ENCODE measurements at places on chromosomes 4 and X.

- no peak for DNase-seq
These were observed 4.5 kb downstream of the MAP7D2 start for GRCh38 chrX:20112022-20112774.

- no peak for DNase-seq
These were observed 96.4 kb downstream of the FAM13A start for GRCh38 chr4:88960576-88960975.

- DNase-seq = no peak
These were observed 298.4 kb downstream of the RAPGEF2 start for GRCh38 chr4:159401226-159401712.

DNA sequence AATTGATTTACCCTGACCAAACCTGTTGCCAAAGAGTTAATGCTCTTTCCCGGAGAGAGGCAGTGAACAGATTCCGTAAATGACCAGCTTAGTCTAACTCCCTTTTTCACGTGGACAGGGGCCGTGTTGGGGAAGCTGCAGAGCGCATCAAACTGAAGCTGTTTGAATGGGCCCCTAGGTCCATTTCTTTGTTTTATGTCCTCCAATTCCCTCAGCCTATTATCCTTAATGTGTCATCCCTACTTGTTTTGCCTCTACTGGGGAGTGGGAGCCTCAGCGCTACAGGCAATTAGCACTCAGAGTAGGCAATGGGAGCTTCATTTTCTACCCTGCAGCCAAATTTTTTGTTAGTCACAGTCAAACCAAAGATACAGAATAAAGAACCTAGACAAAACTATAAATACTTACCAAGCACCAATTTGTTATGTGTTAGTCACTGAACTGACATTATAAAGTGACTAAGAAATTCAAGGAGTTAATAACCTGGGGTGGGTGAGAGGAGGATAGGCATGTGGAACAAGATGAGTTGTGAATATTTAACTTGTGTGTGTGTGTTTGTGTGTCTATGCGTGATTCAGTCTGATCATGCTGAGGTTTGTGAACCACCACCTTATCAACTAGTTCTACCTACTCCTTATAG lies 417.4 kb downstream of the PACRGL start:
- no peak for DNase-seq

DNA sequence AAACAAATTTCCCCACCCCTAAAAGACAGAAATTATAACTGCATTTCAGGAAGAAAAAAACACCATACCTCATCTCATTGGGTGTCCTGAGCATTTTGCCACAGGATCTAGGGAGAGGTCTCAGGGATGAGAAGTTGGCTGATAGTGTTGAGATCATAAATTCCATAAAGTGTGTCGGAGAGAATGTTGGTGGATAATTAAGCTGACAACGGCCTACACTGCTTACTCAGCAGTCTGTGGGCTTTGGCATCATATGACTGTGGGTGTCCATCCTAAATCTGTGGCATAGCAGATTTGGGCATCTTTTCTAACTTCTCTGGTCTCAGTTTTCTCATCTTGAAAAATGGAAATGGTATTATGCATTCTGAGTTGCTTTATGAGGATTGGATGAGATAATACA lies 12.3 kb downstream of the CENPVL3 start:
- DNase-seq = no peak

GRCh38 chr4:43471950-43472349 lies 579.4 kb downstream of the GRXCR1 start:
- no peak for DNase-seq

DNA sequence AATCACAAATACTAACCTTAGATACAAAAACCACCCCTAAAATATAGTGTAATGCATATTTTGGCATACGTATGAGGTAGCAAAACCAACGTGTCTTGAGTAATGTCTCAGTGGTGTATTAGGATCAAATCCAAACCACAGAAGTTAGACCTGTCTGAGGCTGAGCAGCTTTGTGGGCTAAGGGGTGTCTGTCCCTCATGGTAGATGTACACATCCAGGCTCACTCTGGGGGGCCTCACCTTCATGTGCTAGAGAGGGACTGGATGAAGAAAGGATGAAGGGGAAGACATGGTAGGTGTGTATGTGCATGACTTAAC lies 188.0 kb upstream of the TBC1D9 start:
- no peak for DNase-seq

DNA sequence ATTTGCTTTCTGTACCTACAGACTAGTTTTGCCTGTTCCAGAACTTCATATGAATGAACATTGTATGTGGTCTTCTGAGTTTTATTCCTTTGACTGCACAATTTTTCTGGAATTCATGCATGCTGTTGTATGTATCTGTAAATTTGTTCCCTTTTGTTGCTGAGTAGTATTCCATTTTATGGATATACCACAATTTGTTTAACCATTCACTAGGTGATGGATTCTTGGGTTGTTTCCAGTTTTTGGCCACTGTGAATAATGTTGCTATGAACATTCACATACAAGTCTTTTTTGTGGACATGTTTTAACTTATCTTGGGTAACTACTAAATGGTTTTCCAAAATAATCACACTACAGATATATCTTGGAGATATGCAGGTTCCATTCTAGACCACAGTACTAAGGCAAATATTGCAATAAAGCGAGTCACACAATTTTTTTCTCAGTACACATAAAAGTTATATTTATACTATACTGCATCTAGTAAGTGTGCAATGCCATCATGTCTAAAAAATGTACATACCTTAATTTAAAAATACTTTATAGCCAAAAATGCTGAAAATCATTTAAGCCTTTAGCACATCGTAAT lies 58.7 kb downstream of the TSPAN5 start:
- DNase-seq = no peak

DNA sequence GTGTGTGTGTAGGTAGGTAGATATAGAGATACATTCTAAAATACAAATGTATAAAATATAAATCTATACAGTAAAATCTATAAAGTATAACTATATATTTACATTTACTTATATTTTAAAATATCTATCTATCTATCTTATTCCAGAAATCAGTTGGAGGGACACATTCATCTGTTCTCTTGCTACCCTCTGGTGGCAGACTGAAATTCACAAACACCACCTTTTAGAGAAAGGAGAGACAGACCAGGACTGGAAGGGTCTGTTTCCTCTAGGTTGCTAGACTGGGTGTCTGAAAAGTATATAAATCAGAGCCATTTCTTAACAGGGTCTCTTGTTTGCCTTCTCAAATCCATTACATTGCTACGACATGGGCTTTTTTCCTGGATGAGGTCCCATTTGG lies 343.0 kb downstream of the OPHN1 start:
- no peak for DNase-seq

DNA sequence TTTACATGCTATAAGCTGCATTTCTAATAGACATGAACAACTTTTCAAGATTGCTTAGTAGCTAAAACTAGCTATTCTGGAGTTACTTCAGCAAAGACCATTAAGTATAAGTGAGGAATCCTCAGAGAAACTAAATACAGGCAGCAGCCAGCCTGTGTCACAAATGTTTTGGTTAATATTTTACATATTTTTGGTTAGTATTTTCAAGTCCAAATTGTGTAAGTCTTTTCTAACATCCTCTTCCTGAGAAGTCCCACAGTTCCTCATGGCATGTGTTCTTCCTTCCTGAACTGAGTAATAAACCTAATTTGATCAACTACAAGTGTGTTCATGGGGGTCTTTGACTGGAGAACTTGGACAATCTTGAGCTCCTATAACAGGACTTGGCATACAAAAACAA lies 42.4 kb upstream of the MCF2 start:
- no peak for DNase-seq

GRCh38 chr4:140223056-140223810 lies 69.2 kb upstream of the MAML3 start:
- no peak for DNase-seq

DNA sequence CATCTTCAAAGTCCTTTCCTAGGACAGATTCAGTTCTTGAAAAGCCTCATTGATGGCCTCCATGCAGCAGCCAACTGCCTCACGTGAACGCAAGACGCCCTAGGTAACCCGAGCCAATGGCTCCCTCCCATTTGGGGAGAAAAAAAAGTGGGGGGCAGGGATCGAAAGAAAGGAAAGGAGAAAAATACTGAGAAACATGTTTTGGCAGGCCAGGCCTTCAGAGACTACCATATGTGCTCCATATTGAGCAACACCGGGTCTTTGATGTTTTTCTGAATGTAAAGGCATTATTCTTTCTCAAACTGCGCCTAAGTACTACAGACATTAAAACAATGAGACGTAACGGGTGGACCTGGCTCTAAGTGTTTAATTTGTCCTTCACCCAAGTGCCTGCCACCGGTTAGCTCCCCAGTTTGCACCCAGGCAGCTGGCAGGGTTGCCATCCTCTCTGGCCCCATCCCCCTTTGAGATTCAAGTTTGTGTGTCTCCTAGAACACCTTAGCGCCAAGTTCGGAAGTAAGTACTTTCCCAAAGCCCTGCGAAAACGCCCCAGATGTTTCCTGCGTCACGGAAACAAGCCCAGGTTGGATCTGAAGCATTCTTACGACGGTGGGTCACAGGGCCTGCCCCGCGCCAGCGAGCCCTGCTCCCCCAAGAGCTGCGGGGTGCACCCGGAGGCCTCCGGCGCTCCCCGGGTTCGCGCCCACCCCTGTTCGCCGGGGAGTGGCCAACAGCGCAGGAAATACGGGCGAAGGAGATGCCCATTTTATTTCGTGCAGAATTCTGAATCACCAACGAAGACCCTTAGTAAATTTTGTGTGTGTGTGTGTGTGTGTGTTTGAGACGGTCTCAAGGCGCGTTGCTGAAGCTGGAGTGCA lies 30.1 kb downstream of the HAND2 start:
- DNase-seq = no peak

- DNase-seq = no peak
These were observed 30.6 kb downstream of the PTTG2 start for GRCh38 chr4:37990731-37991245.

DNA sequence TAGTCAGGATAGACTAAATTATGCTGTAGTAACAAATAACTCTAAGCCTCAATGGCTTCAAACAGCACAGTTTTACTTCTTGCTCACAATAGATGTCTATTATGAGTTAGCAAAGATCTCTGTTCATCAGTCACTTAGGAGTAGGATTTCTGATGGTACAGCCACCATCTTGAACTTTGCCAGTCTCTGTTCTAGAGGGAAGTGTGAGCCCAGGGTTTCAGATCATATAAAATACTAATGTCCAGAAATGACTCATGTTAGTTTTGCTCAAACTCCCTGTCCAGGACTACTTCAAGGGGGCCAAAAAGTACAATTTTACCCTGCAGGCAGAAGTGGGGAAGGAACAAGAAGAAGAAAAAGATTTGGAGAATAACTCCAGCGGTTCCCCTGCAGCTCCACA lies 77.1 kb upstream of the LSM6 start:
- DNase-seq = no peak

DNA sequence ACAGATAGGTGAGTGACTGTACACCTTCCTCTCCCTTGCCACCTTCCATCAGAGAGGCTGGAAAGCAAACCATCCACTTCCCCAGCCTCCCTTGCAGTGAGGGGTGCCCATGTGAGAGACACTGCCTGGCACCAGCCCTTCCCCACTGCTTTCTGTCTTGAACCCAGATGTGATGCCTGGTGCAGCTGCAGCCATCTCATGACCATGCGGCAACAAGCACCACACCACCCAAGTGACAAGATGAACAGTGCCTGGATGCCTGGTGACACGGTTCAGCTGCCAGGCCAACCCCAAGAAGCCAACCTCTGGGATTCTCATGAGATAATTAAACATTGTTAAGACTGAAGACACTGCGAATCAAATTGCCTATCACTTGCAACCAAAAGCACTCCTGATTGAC lies 31.4 kb downstream of the OTOP1 start:
- no peak for DNase-seq

- DNase-seq = no peak
These were observed 642.2 kb downstream of the IQCM start for GRCh38 chr4:149173241-149174013.

DNA sequence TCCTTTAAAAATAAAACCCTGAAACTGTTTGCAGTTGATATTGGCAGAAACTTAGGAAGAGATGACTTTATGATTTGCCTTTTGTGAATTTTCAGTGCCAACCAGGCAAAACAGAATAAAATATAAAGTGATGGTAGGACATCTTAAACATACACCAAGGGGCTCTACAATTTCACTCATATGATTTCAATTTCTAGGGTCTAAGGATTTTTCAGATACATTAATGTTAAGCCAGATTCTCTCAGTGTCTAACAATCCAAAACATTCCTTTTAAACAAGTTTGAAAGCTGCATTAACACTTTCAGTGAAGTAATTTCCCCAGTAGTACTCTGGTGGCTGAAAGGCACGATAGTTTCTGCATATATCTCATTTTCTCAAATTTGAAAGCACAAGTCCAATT lies 1262.0 kb upstream of the ADGRL3 start:
- no peak for DNase-seq

- no peak for DNase-seq
These were observed 7.1 kb downstream of the CCDC160 start for GRCh38 chrX:134244043-134244442.

DNA sequence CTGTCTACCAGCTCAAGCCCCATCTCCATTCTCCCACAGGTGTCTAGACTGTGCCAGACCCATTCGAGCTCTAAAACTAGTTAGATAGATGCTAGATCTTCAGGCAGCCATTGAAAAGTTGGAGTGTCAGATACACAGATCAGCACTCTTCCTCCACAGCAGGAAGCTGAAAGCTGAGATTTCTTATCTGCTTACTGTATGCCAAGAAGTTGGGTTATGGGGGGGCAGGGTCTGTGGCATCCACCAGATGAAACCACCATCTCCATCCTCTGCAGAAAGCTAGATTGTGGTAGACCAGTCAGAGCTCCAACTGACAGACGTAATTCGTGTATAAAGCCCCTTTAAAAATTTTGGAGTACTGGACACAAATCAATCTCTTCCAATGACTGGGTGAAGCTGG lies 54.8 kb downstream of the ADAM29 start:
- DNase-seq = no peak

All from stimulated activated CD4-positive, alpha-beta T cell treated with anti-CD3 and anti-CD28 coated beads, Interleukin-4, amount 100 ng/mL, for 48 hours (primary cell).